ENCODE measurements at places on chromosomes 5 and 9.

DNA sequence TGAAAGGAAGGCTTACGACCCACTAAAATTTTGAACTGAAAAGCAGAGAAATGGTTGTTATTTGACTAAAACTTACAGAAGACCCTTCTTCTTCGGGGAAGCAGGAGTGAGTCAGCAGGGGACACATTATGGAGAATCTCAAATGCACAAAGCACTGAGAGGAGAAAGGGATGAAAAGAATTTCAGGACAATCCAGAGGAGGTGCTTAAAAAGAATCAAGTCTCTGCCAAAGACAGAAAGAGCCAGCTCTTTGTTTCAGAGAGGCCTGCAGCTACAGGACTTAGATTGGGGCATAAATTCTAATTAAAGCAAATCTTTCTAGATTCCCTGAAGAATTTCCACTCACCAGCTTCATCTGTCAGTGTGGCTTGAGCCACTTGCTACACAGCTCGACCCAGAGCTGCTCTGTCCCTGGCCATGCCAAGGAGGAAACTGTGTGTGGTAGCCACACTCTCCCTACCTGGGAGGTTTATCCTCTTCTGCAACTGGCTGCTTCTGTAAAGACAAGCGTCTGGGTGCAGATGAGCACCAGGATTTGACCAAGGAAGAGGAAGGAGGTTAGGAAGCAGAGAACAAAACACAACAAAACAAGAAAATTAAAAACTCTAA lies 89.9 kb downstream of the SEMA5A start:
- no peak for ATAC-seq

- ATAC-seq = no peak
These were observed 755 bp downstream of the CDKN2B start for GRCh38 chr9:22008384-22008716.

DNA sequence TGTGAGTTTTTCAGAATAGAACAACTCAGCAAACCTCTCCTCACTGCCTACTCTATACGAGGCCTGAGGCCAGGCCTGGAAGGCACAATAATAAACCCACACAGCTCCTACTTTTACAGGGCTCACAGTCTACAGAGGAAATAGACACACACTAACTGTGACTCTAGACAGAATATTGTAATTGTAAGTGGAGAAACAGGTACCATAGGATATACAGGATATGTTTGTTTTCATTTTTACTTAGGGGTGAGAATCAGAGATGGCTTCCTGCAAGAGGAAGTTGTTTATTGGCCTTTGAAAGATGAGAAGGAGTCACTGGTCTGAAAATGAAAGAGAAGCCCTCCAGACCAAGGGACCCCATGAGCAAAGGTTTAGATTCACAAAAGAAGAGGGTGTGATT lies 35.8 kb upstream of the TGFBR1 start:
- ATAC-seq = no peak

DNA sequence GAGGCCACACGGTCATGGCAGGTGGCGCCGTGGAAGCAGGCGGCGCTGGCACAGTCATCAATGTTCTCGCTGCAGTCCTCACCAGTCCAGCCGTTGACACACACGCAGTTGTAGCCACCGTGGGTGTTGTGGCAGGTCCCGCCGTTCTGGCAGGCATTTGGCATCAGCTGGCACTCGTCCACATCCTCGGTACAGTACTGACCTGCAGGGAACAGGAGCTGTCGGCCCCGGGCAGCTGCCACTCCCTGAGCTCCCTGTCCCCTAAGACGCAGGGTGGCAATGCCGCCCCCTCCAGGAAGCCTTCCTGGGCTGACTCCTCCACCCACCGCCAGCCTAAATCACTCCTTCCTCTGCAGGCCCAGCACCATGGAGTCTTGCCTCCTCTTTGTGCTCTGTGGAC lies 27.2 kb downstream of the NOTCH1 start:
- no peak for ATAC-seq

DNA sequence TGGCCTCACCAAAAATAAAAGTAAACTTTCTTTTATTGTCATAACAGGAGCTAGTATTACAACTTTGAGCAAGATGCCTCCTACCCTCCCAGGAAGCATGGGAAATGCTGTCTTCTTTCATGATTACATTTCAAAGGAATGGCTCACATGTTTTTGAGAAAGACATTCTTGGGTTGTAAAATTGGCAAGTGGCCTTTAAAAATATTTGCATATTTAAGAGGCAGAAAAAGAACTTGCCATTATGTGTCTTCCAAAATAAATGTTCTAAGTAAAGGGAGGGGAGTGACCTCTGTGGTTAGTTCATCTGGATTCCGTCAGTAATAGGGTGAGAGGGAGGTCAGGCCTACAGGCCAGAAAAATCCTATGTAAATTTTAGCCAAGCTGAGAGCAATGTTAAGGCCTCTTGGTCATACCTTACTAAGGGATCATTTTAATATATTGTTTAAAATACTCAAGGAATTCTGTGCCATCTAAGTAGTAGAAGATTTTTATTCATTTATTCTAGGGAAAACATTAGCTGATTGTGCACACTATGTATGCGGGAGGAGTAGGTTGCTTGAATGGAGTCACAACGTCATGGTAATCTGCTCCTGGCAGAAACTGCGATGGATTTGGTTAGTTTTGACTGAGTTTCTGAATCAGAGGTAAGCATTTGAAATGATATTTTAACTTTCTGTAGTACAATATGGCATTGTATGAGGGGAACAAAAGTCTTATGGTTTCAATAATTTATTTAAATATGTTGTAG lies 1485.7 kb upstream of the CDH9 start:
- ATAC-seq = no peak

DNA sequence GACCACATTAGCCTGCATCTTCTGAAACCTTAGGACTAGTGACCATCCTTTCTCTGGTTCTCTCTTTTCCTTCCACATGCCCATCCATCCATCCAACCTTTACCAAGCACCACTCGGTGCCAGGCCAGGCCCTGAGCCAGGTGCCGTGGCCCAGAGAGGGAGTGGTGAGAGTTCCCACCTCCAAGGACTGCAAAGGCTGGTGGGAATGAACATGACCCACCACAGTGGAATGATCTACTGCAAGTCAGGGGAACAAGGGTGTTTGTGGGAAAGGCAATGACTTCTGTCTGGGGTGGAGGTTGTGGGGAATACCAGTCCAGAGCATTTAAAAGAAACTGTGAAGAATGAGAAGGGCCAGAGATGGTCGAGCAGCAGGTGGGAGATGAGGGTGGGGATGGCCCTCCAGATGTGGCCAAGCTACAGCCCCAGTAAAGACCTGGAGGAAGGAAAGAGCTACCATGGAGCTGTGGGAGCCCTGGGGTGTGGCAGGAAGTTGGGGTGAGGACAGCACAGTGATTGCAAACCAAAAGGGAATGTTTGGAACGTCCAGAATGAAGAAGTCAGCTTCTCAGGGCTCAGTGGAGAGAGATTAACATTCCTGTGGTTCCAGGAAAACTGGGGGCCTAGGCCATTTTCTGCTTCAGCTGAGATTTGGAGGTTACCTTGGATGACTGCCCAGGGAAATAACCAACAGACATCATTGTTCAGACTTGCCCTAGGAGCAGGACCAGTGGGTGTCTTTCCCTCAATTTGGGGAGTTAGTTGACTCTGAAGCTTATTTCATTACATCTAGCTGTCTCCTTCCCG lies 30.7 kb upstream of the CORO2A start:
- peak; percentile 88 for ATAC-seq

DNA sequence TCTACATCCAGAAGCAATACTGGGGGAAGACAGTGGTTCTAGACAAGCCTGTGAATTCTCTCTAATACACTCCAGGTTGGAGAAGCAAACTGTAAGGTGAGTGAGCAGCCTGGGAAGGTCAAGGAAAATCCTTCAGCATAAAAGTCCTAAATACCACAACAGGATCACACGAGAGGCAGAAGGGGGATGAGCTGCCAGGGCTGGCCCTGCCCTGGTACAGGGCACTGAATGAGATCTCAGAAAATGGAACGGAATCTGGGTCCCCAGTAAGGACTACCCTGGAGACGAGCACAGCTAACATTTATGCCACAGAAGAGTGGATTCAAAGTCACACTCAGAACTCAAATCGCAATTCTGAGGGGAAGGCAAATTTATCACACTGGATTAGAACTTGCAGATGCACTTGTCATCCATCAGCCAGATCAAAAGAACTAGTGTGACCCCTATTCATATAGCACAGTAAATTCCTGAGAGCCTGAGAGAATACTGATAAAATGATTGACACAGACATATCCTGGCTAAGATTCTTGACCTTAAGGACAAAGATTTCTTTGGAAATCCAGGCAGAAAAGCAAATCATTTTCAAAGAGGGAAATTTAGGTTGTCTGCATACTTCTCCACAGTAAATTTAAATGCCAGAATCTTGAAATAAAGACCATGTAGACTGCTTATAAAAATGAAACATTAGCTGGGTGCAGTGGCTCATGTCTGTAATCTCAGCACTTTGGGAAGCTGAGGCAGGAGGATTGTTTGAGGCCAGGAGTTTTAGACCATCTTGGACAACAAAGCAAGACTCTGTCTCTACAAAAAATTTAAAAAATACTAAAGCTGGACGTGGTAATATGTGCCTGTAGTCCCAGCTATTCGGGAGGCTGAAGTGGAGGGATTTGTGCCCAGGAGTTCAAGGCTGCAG lies 25.6 kb downstream of the FYB1 start:
- ATAC-seq = no peak

DNA sequence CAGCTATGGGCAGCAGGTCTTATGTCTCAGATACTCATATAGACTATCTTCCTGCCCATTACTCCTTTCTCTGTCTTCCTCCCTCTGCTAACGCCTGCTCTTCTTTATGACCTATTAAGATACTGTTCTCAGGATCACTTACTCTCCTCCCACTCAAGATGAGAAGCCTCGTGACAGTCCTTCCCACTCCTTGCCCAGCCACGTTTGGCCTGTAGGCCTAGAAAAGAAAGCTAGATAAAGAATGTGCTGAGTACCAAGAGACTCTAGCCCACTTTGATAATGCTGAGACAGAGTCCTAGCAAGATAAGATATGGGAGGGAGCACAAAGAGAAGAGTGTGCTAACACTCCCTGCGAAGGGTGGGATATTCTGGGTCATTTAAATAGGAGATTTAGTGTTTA lies 6.8 kb upstream of the DENND4C start:
- ATAC-seq = no peak

DNA sequence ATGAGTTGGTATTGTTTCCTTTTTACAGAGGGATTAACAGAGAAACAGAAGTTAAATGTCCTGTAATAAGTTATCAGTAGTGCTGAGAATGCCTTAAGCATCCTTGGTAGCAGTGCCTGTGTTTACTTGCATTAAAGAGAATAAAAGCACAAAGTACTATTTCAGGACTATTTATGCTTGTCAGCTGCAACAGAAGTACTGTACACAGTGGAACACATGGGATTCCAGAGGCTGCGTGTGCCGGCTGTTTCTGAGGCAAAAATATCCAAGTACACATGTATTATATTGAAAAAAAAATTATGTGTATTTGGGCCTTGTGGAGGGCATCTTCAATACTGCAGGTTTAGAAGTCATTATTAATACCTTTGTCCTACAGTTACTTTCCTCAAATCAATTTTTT lies 58.2 kb upstream of the ACTBL2 start:
- no peak for ATAC-seq

DNA sequence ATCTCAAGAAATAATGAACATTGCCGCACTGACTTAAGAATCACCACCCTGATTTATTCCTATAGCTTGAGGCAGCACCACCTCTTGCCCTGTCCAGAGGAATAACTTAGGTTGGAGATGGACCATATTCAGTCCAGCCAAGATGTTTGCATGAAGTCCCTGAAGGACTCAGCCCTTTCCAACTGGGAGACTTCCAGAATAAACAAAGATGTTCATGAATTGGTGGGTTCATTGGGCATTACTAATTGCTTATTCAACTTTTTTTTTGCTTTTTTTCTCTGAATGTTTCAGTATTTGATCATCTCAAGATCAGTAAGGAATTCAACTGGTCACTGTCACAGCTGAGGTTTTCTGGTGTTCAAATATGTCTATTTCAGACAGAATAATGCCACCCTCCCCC lies 470.6 kb downstream of the CCDC171 start:
- ATAC-seq = no peak

GRCh38 chr9:36991516-36992134 lies 42.4 kb downstream of the PAX5 start:
- peak; percentile 56 for ATAC-seq

DNA sequence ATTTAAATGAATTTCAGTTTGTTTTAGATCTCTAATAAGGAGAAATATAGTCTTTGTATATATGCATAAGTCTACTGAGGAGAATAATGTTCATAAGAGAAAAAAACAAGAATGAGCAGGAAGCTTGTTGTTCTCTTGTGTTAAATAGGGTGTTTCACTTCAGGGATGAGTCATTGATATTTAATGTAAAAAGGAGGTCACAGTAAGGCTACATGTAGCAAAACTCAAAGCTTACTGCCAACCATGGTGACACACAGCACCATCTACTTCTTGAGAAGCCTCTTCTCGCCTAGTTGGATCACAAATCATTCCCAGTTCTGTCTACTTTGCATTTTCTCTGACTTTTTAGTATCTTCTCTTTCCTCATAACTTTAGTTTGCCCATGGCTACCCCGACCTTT lies 1466.0 kb upstream of the C9orf72 start:
- ATAC-seq = peak; percentile 97

GRCh38 chr9:82436475-82436874 lies 447.9 kb downstream of the SPATA31D1 start:
- ATAC-seq = peak; percentile 92

DNA sequence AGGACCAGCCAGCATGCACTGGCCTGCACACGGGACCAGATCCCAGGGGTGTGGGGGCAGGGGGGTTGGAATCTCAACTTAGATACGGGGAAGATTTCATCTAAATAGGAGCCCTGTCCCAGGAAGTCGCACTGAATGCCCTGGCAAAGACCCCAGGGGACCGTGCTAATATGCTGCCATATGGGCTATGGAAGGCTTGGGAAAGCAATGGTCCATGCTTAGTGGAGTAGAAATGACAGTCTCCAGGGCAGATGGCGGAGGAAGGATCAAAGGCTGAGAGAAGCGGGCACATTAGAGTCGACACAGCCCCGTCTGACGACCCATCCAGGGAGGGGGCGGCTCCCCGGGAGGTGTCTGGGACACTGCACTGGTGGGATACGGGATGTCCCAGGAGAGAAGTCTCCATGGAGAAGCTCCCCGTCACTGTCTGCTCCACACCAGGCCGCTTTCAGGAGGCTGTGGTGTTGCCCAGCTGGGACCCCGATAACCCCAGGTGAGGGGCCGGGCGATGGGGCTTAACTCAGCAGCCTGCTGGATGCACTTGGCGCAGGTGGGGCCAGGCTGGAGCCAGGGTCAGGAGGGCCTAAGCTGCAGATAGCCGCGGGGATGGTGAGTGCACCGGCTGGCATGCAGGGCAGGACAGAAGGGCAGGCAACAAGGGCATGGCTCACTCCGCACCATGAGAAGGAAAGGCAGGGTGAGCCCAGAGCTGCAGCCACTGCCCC lies 377.7 kb upstream of the IRX1 start:
- no peak for ATAC-seq

- no peak for ATAC-seq
These were observed 744 bp downstream of the OTULIN start for GRCh38 chr5:14665101-14665822.

GRCh38 chr5:166648736-166649135 lies 1642.7 kb upstream of the WWC1 start:
- no peak for ATAC-seq
